Activated naive CD8-positive, alpha-beta T cell treated with anti-CD3 and anti-CD28 coated beads for 36 hours (primary cell): ENCODE measurements at places on chromosomes 5 and 9. TPM values are rescaled to one million over a fixed set of nuclear protein-coding genes. Genes with fewer than 3 reads are reported as not detected.

Gene ENHO
- total RNA-seq: 0.27 TPM

DNA sequence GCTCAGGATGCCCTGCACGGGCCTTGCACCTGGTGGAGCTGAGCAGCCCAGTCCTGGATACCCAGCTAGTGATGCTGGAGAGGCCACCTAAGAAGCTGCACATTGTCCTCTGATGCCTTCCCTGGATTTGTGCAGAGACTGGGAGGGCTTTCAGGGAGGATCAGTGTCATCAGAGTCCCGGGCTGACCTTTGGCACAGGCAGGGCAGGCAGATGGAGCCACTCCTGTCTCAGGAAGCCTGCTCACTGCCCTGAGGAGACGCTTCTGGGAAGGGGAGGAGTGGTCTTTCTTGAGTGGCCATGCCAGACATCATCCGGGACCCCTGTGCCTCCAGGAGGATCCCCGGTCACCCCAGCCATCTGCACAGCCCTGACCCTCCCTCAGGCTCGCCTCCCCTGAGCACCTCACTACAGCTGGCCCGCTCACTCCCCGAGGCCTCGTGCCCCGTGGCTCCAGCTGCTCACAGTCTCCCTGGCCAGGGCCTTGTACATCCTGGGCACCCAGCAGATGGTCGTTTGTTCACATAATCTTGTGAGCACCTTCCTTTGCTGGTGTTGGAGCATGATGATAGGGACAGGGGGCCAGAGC lies 47.2 kb upstream of the FCN2 start:
- DNase-seq: no peak

DNA sequence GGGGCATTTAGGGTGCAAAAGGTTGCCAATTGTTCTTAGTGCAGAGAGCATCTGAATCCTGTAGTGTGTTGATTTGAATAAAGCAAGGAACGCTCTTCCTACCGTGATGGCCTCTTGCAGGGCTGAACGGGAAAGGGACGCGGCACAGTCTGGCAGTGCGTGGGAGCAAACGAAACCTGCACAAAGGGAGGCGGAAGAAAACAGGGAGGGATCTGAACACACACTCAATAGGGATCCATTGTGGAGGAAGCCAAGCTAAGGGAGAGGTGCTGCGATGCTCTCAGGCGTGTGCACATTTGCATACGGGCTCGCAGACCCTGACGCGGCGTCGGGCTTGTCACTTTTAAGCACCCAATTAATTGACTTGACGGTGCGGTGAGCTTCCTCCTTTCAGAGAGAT lies 414.0 kb upstream of the IRX1 start:
- DNase-seq: no peak

- DNase-seq: no peak
Observed at GRCh38 chr5:107067395-107067794, 603.3 kb downstream of the EFNA5 start.

GRCh38 chr5:52783226-52783959 lies 4.3 kb upstream of the ITGA1 start:
- no peak for DNase-seq

- no peak for DNase-seq
Observed at GRCh38 chr5:59272809-59273427, 620.6 kb downstream of the PDE4D start.
